GF-D8 (cell line): ENCODE measurements at places on chromosomes 5 and 9.

- no peak for DNase-seq
Observed at GRCh38 chr5:67581203-67581602, 384.6 kb upstream of the CD180 start.

DNA sequence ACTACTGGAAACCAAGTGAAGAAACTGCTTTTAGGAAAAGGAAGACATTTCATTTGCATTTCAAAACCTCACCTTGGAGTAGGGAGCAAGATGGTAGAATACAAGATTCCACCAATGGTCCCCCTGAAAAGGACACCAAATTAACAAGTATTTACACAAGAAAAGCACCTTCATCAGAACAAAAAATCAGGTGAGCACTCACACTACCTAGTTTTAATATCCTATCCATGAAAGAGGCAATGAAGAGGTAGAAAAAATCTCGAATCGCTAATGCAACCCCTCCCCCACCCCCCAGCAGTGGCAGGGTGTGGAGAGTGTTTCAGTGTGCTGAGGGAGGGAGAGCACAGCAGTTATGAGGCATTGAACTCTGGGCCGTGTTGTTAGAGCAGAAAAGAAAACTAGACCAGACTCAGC is 1397.0 kb upstream of the C9orf72 start:
- no peak for DNase-seq

DNA sequence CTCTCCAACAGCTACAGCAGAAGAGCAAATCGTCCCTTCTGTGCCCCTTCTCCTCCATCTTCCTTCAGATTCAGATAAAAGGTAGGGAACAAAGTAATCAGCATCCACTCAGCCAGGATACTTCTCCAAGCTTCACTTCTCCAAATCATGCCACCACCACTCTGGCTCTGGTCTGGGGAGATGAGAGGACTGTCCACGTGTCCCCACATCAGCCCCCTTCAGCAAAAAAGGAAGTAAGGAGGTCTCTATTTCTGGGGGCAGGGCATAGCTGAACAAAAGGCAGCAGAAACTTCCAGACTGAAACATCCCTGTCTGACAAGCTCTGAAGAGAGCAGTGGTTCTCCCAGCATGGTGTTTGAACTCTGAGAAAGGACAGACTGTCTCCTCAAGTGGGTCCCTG is 116.9 kb downstream of the C5orf15 start:
- no peak for DNase-seq

GRCh38 chr5:130109152-130109551 is 204.9 kb downstream of the CHSY3 start:
- no peak for DNase-seq

- DNase-seq, result no peak
Observed at GRCh38 chr9:71003346-71003745, 118.1 kb downstream of the TRPM3 start.

GRCh38 chr9:97501972-97502221 is 431 bp downstream of the TMOD1 start:
- no peak for DNase-seq

DNA sequence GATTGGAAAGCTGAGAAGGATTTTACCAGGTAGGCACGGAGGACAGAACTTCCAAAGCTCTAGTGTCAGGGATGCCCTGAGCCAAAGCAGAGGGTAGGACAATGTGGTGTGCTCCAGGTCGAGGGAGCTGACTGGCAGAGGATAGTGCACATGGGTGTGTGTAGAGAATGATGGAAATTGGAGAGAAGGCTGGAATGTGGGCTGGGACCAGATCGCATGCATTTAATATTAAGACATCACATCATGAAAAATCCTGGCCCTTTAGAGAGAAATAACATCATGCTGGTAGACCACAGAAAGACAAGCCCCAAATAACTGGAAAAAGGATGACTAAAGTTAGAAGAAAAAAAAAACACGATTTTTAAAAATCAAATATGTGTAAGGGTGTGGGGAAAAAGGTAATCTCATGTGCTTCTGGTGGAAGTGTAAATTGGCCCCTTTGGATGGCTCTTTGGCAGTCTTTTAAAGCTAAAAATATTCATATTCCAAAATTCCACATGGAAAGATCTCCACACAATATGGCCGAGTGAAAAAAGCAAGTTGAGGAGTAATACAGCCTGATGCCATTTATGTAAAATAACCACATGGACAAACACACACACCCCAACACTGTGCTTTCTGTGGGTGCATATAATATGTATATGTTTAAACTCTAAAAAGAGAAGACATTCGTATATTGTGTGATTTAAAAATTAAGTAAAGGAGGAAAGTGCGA is 67.0 kb upstream of the TGFBR1 start:
- DNase-seq, result no peak

GRCh38 chr5:137641148-137641547 is 94.7 kb downstream of the KLHL3 start:
- DNase-seq, result no peak

- DNase-seq, result no peak
Observed at GRCh38 chr5:153884612-153884957, 154.1 kb downstream of the FAM114A2 start.

GRCh38 chr5:18985171-18985758 is 1002.7 kb downstream of the CDH18 start:
- DNase-seq, result no peak
